ENCODE measurements at places on chromosomes 2 and 18. TPM values are rescaled to one million over a fixed set of nuclear protein-coding genes. Genes with fewer than 3 reads are reported as not detected.

AQP4 gene
- 0.12 TPM for total RNA-seq

RGPD6 gene
- 33.9 TPM for total RNA-seq

RUFY4 gene
- total RNA-seq: not detected

COLEC11 gene
- total RNA-seq: 5.4 TPM

HMSD gene
- 0.14 TPM for total RNA-seq

RPRD1A gene
- total RNA-seq: 77.1 TPM

TMEFF2 gene
- total RNA-seq: 0.15 TPM

IGFBP5 gene
- total RNA-seq: 132 TPM

ZNF513 gene
- total RNA-seq: 31.7 TPM

SPP2 gene
- not detected for total RNA-seq

KCTD1 gene
- 23.1 TPM for total RNA-seq

NAB1 gene
- total RNA-seq: 50.7 TPM

LRPPRC gene
- total RNA-seq: 71.9 TPM

PLGLB1 gene
- total RNA-seq: 0.92 TPM

ZCCHC2 gene
- total RNA-seq: 12.2 TPM

PRKAG3 gene
- total RNA-seq: not detected

RAPGEF4 gene
- 21.2 TPM for total RNA-seq

CPO gene
- total RNA-seq: 0.11 TPM

SLC40A1 gene
- 0.80 TPM for total RNA-seq

SH2D6 gene
- not detected for total RNA-seq

TBR1 gene
- total RNA-seq: 0.48 TPM

PAIP2B gene
- 15.1 TPM for total RNA-seq

PDE6D gene
- 59.4 TPM for total RNA-seq

GULP1 gene
- 32.7 TPM for total RNA-seq

ALPI gene
- total RNA-seq: not detected

LYG2 gene
- not detected for total RNA-seq

VRK2 gene
- total RNA-seq: 13.4 TPM

IL1RN gene
- total RNA-seq: not detected

FBXO48 gene
- total RNA-seq: 0.46 TPM

ITGB6 gene
- 0.12 TPM for total RNA-seq

LIMS2 gene
- total RNA-seq: 32.9 TPM

RRM2 gene
- 20.7 TPM for total RNA-seq

RBBP8 gene
- total RNA-seq: 20.6 TPM

PROKR1 gene
- total RNA-seq: 0.04 TPM

ICA1L gene
- 8.6 TPM for total RNA-seq

TMEM150A gene
- total RNA-seq: 18.9 TPM

ADRA2B gene
- total RNA-seq: 61.8 TPM

COL6A3 gene
- total RNA-seq: 4.1 TPM

NCKAP5 gene
- total RNA-seq: 0.21 TPM

FAM161A gene
- total RNA-seq: 3.3 TPM

C2orf78 gene
- total RNA-seq: not detected

TSPYL6 gene
- not detected for total RNA-seq

GCG gene
- total RNA-seq: not detected

POLE4 gene
- total RNA-seq: 19.9 TPM

REG1A gene
- total RNA-seq: not detected

CDKL4 gene
- total RNA-seq: 0.66 TPM

Measured in cardiac muscle cell (in vitro differentiated cells and primary cell).